ENCODE measurements at places on chromosomes 7 and 10.

GRCh38 chr7:15309872-15310271 lies 251.9 kb downstream of the AGMO start:
- no peak for DNase-seq

DNA sequence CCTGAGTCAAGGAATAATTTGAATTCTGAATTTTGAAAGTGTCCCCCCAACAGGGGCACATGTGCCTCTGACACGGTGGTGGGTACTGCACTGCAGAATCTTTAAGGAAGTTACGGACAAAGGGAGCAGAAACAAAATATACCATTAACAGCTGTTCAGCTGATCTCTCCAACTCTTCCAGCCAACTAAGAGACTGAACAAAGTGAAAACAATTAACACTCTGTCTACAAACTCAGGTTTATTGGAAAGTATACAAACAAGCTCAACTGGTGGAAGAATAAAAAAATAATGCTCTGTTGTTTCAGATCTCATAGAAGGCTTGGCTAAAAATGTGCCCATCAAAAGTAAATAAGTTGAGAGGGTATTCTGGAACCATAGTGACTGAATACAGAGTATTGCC lies 34.4 kb downstream of the ASB4 start:
- DNase-seq, result no peak

- DNase-seq, result no peak
These were observed 48.6 kb upstream of the ADO start for GRCh38 chr10:62755662-62756653.

GRCh38 chr7:103380395-103381191 lies 33.1 kb downstream of the PSMC2 start:
- DNase-seq, result no peak

GRCh38 chr7:90891529-90891928 lies 295.4 kb downstream of the CDK14 start:
- DNase-seq, result no peak

DNA sequence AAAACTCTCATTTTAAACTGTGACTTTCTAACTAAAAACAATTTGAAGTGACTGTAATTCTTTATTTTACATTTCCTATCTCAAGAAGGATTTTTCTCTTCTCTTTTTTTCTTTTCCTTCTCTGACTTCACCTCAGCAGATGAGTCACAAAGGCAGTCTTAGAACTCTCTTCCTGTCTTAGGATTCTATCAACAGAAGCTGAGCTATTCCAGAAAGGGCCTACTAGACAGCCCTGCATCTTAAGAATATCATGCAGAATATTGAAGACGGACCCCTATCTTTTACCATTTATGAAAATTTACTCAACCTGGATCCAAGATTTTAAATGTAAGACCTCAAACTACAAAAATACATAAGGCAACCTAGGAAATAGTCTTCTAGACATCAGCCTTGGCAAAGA lies 365.7 kb upstream of the SEMA3C start:
- DNase-seq, result no peak

- DNase-seq, result no peak
These were observed 275.2 kb downstream of the BAMBI start for GRCh38 chr10:28952523-28952922.

DNA sequence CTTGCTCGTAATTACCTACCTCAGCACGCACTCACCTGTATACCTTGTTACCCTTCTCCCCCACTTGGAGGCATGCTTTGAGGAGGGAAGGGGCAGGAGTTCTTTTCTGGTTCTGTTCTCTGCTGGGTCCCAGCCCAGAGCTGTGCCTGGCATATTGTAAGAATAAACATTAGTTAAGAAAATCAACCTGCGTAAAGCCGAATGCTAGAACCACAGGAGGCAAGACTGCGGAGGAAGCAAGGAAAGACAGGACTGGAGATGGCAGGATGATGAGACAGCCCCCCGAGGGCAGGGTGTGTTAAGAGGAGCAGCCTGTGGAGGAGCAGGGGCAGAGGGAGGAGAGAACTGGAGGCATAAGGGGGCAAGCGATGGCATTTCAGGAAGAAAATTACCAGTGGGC lies 9.5 kb downstream of the C10orf53 start:
- DNase-seq, result no peak

- DNase-seq, result no peak
These were observed 699.9 kb downstream of the INHBA start for GRCh38 chr7:41002741-41003610.

DNA sequence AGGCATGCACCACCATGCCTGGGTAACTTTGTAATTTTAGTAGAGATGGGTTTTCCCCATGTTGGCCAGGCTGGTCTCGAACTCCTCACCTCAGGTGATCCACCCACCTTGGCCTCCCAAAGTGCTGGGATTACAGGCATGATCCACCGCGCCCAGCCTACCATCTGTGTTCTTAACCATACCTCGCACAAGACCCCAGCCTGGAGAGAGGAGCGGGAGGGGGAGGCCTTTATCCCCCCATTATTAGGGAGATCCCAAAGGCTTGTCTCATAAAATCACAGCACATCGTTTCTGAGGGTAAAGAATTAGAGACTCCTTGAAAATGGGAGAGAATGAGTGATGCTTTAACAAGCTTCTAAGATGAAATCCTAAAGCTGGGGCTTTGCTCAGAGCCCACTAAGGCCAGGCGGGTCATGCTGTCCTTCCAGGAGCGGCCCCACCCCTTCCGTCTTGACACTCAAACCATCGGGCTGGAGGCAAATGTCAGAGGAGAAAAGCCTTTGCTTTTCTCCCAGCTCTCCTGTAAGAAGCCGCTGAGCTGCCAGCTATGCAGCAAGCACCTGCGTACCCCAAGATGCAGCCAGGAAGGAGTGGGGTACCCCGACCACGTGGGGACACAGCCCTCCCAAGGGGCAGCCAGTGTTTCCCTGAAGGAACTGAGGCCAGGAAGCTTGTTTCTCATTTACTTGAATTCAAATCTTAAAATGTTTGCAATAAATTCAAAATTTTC lies 339.7 kb downstream of the PTPRN2 start:
- DNase-seq, result no peak

DNA sequence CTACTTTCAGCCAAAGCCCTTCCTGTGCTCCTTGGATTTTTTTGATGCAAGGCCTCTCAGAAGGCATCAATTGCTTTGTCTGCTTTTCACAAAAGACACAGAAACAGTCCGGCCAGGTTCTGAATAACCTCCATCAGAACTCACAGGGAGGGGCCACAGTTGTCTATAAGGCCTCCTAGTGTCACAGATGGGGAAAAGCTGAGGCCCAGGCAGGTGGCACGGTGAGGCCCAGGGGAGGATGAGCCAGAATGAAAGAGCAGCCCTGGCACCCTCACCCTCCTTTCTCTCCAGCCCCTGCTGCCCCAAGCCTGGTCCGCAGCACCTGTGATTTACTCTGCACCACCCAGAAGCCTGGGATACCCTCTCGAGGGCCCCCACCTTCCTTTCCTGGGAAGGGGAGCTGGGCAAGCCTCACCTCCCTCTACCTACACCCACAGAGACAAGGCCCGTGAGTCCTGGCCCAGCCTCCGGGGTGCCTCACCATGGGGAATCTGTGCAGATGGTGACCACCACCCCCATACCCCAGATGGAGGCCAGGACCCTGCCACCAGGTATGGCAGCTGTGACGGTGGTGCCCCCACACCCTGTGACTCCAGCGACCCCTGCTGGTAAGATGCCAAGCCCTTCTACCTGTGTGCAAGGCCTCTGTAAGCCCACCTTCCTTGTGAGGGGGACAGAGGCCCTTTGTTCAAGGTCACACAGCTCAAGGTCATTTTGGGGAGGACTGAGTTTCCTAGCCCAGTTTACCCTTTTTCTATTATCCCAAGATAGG lies 26.2 kb upstream of the ZNF467 start:
- peak; percentile 15 for DNase-seq

- no peak for DNase-seq
These were observed 17.6 kb upstream of the PAX2 start for GRCh38 chr10:100727808-100728207.

DNA sequence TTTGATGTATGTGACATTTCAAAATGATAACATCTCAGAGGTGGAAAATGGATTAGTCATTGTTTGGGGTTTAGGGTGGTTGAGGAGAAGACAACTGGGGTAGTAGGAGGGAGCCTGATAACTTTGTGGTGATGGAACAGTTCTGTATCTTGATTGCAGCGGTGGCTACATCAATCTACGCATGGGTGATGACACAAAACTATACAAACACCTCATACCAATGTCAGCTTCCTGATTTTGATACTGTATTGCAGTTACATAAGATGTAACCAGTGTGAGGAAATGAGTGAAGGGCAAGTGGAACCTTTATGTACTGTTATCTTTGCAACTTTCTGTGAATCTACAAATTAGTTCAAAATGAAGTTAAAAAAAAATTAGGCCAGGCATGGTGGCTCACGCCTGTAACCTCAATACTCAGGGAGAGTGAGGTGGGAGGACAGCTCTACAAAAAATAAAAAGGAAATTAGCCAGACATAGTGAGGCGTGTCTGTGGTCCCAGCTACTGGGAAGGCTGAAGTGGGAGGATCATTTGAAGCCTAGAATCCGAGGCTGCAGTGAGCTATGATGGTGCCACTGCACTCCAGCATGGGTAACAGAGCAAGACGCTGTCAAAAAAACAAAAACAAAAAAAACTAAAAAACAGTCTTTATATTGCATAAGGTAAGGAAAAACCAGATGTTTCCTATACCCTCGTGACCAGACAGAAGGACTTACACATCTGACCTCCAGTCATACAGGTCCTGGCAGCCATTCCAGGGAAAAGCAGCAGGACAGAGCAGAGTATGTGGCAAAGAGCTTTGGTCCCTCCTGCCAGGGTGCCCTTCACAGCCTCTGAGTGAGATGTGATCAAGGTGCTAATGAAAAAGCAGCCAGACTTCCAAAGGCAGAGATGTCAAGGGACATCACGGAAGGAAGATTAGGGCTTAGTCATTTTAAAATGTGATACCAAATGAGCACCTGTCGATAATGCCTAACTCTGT lies 50.8 kb downstream of the CYTH3 start:
- peak; percentile 40 for DNase-seq

- no peak for DNase-seq
These were observed 773.9 kb downstream of the LRMDA start for GRCh38 chr10:76205361-76205760.

DNA sequence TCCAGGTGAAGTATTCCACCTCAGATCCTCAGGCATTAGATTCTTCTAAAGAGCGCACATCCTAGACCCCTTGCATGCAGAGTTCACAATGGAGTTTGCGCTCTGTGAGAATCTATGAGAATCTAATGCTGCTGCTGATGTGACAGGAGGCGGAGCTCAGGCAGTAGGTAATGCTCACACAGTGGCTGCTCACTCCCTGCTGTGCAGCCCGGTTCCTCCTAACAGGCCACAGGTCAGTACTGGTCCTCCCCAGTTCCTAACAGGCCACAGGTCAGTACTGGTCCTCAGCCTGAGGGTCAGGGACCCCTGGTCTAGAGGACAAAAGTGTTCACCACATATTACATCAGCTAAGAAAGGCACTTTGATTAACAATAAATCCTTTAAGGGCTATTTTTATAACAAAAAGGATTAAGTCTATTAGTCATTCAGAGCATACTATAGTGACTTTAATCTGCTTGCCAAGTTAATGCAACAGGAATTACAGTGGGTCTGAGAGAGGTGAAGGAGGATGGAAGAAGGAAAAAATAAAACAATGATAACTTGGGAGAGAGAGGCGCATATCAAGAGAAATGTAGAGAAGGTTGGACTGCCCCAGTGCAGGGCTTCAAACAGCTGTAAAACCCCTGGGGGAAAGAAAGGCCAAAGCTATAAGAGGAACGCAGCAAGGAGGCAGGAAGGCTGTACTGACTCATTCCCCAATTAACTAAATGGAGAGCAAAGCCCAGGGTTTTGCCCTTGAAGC lies 49.2 kb downstream of the CUL2 start:
- DNase-seq, result no peak

- no peak for DNase-seq
These were observed 32.7 kb upstream of the TARP start for GRCh38 chr7:38306171-38306570.

- DNase-seq, result no peak
These were observed 94.3 kb upstream of the MYO3A start for GRCh38 chr10:25839683-25840082.

GRCh38 chr7:153383781-153384180 lies 624.2 kb downstream of the ACTR3B start:
- no peak for DNase-seq

- DNase-seq, result no peak
These were observed 507 bp downstream of the SAR1A start for GRCh38 chr10:70169649-70170364.

- DNase-seq, result no peak
These were observed 79.0 kb downstream of the PRR15 start for GRCh38 chr7:29642494-29643155.

DNA sequence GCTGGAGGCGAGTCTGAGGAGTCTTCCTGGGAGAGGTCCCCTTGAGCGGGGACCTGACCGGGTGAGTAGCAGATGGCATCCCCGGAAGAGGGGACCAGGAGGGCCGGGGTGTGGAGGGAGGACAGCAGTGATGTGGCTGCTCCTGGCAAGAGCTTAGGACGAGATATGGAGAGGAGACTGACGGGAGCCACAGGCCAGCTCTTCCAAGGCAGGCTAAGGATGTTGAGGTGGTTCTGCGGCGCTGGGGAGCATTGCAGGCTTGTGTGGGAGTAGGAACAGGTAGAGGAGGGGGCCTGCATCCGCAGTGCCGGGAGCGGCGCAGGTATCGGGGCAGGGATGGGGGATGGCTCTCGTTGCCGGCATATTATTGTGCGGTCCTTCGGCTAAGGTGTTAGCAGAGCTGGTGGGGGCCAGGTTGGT lies 76.7 kb upstream of the ANLN start:
- DNase-seq, result no peak

- no peak for DNase-seq
These were observed 27.4 kb upstream of the NFKB2 start for GRCh38 chr10:102368077-102368476.

- no peak for DNase-seq
These were observed 69.8 kb downstream of the CDK6 start for GRCh38 chr7:92766461-92767003.

- DNase-seq, result no peak
These were observed at the start of gene HPSE2 for GRCh38 chr10:99235658-99236626. Gene HPSE2, minus strand, starts transcription at chr10:99235852.

DNA sequence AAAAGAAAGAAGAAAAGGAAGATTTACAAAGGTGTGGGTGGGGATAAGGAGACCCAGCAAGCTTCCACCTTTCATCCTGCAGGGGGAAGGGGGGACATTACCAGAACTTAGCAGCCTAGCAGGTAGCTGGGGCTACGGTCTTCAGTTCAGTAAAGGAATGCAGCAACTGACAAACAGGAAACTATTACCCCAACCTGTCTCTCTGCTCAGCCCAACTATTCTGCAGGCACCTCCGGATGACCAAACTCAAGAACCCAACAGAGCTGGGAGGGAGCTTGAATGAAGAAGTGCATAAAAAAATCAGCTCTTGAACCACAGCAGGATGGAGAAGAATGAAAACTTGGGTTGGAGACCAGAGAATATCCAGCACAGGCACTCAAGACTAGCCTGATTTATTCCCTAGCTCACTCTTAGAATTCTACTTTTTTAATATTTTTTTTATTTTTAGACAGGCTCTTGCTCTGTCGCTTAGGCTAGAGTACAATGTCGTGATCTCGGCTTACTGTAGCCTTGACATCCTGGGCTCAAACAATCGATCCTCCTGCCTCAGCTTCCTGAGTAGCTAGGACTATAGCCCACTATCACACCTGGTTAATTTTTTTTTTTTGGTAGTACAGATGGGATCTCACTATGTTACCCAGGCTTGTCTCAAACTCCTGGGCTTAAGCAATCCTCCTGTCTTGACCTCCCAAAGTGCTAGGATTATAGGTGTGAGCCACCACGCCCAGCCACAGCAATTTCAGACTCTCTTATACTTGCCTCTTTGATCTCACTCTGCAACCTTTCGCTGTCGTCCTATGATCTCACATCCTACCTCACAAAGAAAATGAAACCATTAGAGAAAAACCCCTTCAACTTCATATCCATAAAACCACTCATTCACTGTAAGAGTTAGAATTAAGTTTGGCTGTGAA lies 18.5 kb upstream of the C10orf67 start:
- DNase-seq, result peak; percentile 28

- no peak for DNase-seq
These were observed 19.6 kb upstream of the GPNMB start for GRCh38 chr7:23226844-23227450.

Data from stimulated activated naive CD4-positive, alpha-beta T cell treated with Interleukin-2 at 50 U/mL for 16 hours (primary cell).